ENCODE measurements at places on chromosomes 3 and 15.
A peak's percentile ranks its signal among the peaks of the same experiment; 100 is the strongest.

DNA sequence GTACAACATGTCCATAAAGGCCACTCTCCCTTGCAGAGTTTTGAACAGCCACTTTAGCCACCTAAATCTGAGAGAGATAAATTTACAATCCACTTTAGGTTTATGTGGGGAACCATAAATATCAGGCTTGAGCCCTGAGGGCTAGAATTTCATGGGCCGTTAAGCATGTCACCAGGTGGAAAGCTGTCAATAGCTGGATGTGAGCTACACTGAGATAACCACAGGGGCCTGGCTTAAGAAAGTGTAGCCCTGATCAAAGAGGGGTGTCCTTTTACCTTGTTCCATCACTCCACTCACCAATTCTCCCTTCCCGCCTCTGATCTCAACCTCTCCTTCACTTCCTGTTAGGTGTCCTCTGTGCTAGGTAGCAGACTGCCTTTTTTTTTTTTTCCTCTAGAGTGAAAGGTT, 172.8 kb upstream of the ICE2 start:
- no peak for DNase-seq

GRCh38 chr3:126300761-126301481, 56.3 kb downstream of the KLF15 start:
- no peak for DNase-seq

- DNase-seq = no peak
Measured at GRCh38 chr3:175648899-175649298, 789.8 kb downstream of the NAALADL2 start.

GRCh38 chr3:160665784-160666526, 11.0 kb upstream of the ARL14 start:
- DNase-seq = no peak

DNA sequence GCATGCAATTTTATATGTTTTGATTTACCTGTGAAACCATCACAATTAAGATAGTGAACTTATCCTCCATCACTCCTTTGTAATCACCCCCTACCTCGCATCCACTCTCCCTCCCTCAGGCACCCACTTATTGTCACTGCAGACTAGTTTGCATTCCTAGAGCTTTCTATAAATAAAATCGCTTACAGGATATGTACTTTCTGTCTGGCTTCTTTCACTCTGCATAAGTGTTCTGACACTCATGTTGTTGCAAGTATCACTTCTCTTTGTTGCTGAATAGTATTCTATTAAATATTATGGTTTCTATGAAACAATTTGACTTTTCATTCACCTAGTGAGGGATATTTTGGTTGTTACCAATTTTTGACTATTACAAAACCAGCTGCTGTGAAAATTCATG, 139.3 kb downstream of the RSRC1 start:
- DNase-seq = no peak

GRCh38 chr15:65211482-65211982, 259 bp upstream of the CILP start:
- DNase-seq = peak; percentile 76

DNA sequence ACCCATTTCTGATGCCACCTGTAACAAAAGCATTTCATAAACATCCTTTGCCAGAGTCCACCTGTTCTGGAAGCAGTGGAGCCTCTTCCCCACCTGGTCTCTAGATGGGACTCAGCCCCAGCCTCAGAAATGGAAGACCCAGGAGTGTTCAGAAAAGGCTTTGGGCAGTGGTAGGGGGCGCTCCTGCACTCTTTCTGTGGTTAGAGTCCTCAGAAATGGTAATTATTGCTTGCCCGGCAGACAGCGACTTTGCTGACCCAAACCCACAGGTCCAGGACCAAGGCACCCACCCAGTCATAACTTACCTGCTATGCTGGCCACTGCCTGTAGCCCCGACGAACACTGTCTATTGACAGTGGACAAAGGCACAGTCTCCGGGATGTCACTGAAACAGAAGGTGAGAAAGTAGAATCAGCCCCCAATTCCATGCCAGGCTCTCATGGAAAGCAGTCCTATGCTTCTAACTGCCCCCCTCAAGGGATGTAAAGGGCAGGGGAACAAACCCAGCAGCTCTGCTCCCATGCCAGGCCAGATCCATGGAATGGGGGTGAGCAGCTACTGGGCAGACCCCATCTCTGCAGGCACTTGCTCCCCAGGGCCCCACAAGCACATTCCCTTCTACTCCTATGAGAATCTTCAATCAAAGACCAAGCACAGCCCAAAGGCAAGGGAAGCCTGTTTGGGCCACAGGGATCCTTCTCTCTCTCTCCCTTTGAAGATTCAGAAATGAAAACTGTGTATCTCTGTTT, 5.1 kb downstream of the ACAA1 start:
- no peak for DNase-seq

DNA sequence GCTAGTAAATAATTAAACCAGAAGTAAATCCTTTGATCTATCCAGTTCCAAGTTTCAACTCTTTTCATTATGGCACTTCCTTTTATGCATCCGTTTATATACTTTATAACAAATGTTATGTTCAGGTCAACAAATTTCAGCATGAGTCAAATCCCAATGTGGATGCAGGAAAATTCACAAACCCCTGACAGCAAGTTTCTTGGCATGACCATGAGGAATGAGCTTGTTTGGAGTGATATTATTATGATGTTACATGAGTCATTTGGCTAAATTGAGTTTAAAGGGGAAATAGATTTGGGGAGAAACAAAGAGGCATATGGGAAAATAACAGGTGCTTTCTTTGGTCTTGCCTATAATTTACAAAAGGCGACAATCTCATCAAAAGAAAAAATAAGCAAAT, 32.1 kb upstream of the KCNMB2 start:
- DNase-seq = no peak

DNA sequence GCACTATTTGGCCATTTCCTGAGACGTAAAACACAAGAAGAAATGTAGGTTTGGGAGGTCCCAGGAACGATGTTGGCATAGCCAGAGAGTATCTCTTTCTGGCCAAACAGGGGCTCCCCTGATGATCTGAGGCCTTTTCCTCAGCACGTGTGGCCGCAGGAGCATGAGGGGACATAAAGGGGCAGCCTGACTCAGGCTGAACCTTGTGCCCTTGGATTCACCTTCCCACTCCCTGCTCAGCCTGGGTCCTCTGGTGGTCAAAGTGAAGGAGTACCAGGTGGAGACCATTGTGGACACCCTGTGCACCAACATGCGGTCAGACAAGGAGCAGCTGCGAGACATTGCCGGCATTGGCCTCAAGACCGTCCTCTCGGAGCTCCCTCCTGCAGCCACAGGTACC, 10.6 kb downstream of the CAND2 start:
- no peak for DNase-seq

- DNase-seq = peak; percentile 72
Measured at GRCh38 chr15:82663186-82663600, 16.0 kb upstream of the CPEB1 start.

Data from left kidney (tissue), 8 donors.